ENCODE measurements at places on chromosomes 6 and 20. TPM values are rescaled to one million over a fixed set of nuclear protein-coding genes. Genes with fewer than 3 reads are reported as not detected.

GRCh38 chr6:148342350-148343046 lies at the start of gene SASH1:
Gene SASH1, plus strand, starts transcription at chr6:148342838. Its CDS starts 230 bp downstream, at chr6:148343068.
- DNase-seq = peak; percentile 63

GRCh38 chr20:37249304-37249703 lies 12.3 kb downstream of the GHRH start:
- no peak for DNase-seq

DNA sequence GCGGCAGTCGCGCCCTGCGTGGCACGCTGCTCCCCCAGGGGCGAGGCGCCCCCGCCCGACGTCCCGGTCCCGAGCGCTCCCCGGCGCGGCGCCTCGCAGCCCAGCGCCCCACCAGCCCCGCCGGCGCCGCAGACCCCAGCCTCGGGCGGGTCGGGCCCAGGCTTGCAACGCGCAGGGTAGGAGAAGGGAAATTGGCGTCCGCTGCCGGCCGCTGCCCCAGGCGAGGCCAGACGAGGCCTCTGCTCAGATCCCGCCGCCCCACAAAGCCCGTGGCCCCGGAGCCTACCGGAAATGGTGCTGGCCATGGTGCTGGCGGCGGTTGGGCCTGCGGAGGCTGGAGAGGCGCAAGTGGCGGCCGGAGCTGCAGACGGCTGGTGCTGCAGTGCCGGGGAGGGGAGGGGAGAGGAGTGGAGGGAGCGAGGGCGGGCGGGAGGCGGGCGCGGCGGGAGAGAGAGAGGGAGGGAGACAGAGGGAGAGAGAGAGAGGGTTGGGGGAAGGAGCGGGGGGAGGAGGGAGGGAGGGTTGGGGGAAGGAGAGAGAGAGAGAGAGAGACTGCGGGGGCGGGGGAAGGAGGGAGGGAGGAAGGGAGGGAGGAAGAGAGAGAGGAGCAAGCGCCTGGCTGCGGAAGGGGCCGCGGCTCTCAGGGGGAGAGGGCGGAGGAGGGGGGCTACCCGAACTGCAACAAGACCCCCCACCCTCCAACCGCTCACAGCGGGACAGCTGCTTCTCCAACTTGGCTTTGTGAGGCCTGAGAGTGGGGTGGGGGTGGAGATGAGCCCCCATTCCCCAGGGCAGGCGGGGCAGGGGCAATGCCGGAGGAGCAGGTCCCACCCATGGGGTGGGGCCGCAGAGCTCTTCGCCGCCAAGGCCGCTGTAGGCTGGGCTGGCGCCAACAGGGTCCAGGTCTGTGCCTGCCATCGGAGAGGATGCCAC lies at the start of gene STMN3:
Gene STMN3 (minus strand): TSS at position 384 of the 933 bp plus-strand sequence. CDS start 79 bp downstream, at position 305.
- peak; percentile 89 for DNase-seq

- no peak for DNase-seq
Observed at GRCh38 chr20:39524371-39524911, 562.3 kb downstream of the DHX35 start.

- DNase-seq = no peak
Observed at GRCh38 chr6:53752856-53753255, 41.9 kb upstream of the LRRC1 start.

DNA sequence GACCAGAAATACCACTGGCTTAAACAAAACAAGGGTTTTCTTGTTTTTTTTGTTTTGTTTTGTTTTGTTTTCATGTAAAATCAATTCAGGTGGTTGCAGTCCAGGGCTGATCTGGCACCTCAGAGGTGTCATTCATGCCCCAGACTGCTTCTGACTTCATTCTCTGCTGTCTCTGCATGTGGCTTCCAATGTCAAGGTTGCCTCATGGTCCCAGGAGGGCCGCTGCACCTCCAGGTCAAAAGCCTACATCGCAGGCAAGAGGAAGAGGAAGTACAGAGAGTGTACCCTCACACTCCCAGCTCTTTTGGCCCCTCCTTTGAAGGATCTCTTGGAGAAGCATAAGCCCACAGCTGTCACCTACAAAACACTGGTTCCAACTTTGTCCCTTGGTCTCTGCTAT lies 1.4 kb upstream of the BTN3A1 start:
- DNase-seq = no peak

DNA sequence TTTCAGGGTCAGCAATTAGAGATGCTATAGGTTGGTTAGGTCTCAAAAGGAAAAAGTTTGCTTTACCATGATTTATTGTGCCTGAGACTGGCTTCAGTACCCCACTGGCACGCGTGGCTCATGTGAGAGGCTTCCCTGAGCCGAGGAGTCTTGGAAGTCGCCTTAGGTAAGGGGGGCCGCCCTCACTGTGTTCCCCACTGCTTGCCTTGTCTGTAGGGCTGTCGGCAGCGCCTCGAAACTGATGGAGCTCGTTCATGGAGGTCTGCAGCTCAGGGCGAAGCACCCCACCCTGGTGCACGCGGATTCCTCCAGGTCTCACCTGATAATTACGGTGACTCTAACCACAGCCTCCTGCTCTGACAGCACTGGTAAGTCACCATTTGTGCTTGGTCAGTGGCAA lies 39.2 kb downstream of the FRMD1 start:
- no peak for DNase-seq

DNA sequence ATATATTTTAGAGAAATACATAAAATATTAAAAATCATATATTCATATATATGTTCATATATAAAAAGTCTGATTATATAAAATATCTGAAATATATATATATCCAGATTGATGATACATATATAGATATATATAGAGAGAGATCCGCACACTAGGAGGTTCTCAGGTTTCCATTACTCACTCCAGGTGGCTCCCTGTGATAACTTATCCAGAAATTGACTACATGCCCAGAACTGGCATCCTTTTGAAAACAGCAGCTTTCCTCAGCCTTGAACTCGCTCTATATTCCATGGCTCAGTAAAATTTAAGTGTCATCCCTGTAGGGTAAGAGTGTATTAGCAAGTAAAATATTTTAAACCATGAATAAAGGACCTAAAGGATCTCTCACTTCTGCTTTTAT lies 206.8 kb downstream of the TINAG start:
- DNase-seq = no peak

Gene PTCRA
- total RNA-seq = not detected

Gene PROKR2
- not detected for total RNA-seq

Gene FAM217A
- total RNA-seq = 0.13 TPM

Measured in progenitor cell of endocrine pancreas (in vitro differentiated cells).